ENCODE measurements at places on chromosomes 2 and 18.

- no peak for DNase-seq
These were observed 396.0 kb upstream of the SMIM21 start for GRCh38 chr18:75823471-75823870.

GRCh38 chr2:29009711-29010677 lies 28.9 kb downstream of the TOGARAM2 start:
- no peak for DNase-seq

- DNase-seq = peak; percentile 89
These were observed 179.8 kb downstream of the NEDD4L start for GRCh38 chr18:58223717-58224424.

DNA sequence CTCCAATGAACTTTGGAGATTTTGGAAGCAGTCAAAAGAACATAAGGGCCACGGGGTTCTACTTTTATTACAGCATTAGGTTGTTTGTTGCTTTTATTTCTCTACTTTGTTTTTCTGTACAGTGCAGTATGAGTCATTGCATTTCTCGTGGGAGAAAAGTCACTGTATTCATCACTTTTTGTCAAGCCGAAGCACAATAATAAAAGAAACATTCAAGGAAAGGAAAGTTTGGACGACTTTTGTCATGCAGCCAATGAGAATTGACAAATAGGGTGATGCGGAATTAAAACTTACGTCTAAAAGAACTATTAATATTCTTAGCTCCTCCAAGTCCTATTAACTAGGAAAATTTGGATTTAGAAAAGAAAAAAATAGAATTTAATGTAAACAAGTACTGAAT lies 209.9 kb downstream of the TMEM182 start:
- DNase-seq = no peak

DNA sequence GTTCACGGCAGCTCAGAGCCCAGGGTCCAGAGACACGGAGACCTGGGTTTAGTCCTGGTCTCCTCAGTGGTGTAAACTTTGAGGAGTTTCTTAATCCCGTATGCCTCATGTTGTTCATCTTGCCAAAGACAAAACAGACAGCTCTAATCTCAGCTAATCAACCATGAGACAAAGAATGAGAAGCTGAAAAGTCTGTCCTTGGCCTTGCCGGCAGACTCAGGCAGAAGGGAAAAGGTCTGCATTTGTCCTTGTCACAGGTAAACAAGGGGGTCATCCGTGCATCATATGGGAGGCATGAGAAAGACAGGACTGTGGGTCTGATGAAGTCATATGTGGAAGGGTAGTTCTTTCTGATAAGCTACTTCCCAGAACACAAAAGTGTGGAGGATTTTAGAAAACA lies 1.8 kb upstream of the ARMC9 start:
- DNase-seq = no peak

GRCh38 chr2:239240414-239240881 lies 160.4 kb downstream of the HDAC4 start:
- DNase-seq = no peak

DNA sequence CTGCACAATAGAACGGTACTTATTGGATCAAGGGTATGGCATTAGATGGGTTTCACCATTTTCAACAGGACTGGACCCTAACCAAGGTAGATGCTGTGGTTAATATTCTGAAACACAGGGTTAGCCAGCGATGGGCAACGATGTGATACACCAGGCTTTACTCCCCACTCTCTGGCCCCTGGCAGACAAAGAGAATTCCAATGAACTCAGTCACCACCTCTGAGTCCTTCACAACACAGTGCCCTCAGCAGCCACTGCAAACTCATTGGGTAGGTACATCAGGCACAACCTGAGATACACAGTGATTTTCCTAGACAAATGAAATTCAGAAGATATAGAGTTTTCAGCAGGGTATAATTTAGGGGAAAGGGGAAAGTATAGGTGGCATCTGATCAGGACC lies 634.5 kb downstream of the ZEB2 start:
- peak; percentile 88 for DNase-seq

GRCh38 chr18:57846258-57846657 lies 43.1 kb upstream of the ATP8B1 start:
- DNase-seq = peak; percentile 42

Measured in ACHN (cell line).